ENCODE measurements at places on chromosomes 4 and X. TPM values are rescaled to one million over a fixed set of nuclear protein-coding genes. Genes with fewer than 3 reads are reported as not detected.

- no peak for DNase-seq
Measured at GRCh38 chrX:72045552-72046277, 86.0 kb downstream of the RTL5 start.

- no peak for DNase-seq
Measured at GRCh38 chrX:49206543-49206942, 6.5 kb upstream of the SYP start.

DNA sequence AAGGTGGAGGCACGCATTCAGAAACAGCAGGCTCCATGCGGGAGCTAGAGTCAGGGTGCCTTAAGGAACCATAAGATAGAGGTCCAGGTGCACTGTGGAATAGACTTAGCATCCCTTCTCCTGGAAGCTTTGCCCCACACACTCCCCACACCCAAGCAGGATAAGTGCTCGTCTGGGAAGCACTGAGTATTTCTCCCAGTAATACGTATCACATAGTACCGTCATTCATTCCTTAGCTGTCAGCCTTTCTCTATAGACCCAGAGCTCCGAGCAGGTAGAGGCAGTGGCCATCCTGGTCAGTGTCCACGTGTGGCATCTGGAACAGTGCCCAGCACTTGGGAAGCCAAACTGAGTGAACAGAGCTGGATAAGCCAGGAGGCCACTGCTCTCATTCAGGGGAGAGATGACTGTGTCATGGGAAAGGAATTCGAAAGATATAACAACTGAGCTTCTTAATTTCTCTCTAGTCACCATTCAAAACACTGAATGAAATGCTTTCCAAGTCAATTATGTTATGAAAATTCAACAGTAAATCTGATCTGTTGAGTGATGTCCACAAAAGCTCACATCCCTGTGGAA, 9.9 kb downstream of the APBB2 start:
- DNase-seq, result no peak

HPRT1 gene
- total RNA-seq, result 77.1 TPM

DNA sequence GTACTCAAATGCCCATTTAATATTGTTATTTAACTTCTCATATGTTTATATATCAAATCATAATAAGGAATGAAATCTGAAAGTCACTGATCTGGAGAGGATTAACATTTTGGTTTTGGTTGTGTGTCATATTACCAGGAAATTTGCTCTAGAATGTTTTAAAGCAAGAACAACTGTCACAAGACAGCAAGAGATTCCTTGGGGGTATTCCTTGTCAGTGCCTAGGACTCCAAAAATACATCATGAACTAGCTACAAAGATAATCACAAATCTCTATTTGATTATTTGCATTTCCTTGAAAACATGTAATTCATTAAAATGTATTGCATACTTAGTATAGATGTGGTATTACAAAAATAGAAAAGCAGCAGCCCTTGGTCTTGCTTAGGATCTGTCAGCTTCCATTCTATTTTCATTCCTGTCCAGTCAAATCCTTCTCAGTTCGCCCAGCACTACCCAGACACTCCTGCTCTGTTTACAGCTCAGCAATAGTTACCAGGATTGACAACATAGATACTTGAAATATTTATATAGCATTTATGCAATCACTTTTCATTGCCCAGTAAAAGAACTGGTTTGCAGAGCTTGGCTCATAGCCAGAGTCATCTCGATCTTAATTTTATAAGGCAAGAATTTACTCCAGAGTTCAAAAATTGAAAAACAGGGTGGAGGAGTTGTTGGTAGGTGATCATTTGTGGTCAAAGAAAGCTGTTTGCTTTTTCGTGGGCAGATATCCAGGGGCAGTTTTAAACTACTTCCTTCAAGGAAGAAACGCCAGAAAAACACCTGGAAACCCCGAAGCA, 9.2 kb upstream of the BMP3 start:
- no peak for DNase-seq

DNA sequence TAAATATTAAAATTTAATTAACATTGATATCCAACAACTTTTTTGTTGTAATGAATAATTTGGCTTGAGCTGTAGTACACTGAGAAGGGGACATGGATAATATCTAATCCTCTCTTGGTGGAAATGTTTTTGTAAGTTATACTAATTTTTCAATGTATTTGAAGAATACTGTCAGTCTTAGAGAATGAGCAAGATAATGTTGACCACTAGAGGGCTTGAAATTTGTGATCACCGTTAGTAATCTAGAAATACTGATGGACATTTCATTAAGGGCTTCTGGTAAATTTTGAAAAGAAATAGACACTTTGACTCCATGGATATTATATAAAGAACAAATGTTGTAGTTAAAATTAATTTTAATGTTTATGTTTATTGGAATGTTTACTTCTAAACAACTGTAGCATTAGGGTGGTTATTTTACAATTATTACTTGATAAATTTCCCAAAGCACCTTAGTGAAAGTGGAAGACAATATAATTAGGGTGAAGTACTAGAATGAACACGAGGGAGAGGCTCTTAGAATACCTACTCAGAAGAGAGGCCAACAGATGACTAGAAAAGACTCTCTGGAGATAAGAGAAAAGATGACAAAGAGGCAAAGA, 20.0 kb upstream of the CAMK2D start:
- no peak for DNase-seq

- DNase-seq, result no peak
Measured at GRCh38 chr4:9947168-9948062, 73.9 kb downstream of the SLC2A9 start.

IBSP gene
- total RNA-seq, result not detected

TRIML2 gene
- total RNA-seq, result not detected

- DNase-seq, result no peak
Measured at GRCh38 chr4:40850496-40850895, 100.7 kb downstream of the NSUN7 start.

GRCh38 chrX:95662200-95662599, 1022.4 kb upstream of the DIAPH2 start:
- no peak for DNase-seq

HTRA3 gene
- total RNA-seq, result 0.98 TPM

DNA sequence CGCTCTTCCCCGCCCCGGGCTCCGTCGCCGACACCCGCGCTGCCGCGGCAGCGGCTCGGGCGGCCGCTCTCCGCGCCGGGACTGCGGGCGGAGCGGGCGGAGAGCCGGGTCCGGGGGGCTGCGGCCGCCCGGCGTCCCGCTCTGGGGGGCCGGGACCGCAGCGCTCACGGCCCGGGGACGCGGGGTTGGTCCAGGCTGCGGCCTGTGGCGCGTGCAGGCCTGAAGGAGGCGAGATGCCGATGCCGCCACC, 492 bp downstream of the GALNT7 start:
- no peak for DNase-seq

CT55 gene
- total RNA-seq, result not detected

DNA sequence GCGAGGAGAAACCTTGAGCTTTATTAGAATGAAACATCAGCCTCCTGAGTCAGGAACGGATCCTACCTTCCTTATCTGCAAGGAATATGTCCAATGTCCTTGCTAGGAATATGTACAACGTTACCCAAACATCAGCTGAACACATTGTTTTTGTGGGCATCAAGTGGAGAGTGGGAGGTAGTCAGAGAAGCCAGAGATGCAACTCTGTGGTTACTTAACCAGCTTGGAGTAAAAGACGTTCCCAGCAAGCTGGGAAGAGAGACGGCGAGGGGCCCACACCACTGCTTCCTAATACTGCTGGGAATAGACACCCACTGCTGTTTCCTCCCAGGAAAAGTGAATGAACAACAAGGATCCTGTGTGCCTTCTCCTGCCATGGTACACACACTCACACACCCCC, 74.4 kb upstream of the PLAC1 start:
- DNase-seq, result no peak

CT45A6 gene
- total RNA-seq, result not detected

CLOCK gene
- 24.9 TPM for total RNA-seq

DNA sequence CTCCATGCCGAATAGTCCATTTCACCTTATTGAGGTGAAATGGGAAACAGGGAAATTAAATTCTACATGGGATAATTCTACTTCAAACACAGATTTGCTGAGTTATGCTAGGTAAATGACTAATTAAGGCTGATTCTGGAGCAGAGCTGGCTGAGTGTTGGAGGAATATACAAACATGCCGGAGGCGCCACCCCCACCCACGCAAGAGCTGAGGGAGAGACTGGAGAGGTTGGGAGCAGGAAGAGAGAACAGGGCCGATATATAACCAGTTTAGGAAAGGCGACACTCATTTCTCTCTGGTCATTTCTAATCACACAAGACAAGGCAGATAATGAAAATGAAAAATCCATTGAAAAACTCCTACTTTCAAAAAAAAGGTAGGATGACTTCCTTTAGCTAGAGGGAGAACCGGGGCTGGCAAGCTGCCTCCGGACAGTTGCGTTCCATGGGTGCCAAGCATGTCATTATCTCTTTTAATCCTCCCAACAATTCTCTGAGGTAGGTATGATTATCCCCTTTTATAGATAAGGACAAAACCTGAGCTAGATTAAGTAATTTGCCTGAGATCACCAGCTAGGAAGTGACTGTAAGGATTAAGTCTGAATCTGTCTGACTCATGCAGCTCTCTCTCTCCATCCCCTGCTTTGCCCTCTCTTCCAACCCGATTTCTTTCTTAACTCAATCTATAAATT, 27.6 kb upstream of the CFAP299 start:
- no peak for DNase-seq

Data from Panc1 (cell line).